ACHN (cell line): ENCODE measurements at places on chromosomes 6 and 20.

GRCh38 chr20:38173237-38174156 lies 8.4 kb upstream of the TGM2 start:
- peak; percentile 80 for DNase-seq

- no peak for DNase-seq
Measured at GRCh38 chr20:57396984-57397692, 5.9 kb downstream of the RBM38 start.

DNA sequence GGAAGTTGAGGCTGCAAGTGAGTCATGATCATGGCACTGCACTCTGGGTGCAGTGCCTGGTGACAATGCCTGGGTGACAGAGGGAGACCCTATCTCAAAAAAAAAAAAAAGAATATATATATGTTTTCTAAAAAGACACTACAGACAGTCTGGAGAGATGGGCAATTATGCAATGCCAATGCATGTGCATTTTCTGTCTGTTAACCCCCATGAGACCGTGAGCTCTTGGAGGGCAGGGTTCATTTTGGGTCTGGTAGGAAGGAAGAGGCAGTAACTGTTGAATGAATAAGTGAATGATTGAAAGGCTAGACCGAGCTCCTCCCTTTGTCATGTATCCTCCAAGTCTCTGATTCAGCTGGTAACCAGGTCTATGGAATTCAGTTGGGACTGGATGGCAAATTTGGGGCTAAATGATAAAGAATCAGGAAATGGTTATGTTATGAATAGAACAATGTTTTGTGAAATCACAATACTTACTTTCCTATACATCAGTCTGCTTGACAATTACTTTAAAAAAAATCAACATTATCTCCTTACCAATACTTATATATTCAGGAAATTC lies 5.6 kb upstream of the BLCAP start:
- DNase-seq, result no peak

GRCh38 chr6:4078691-4079471 lies at the start of gene FAM217A:
FAM217A (minus strand) TSS chr6:4079137; CDS start chr6:4077414, 1,723 bp downstream.
- DNase-seq, result no peak

GRCh38 chr6:106141441-106142237 lies 55.5 kb downstream of the PRDM1 start:
- no peak for DNase-seq

DNA sequence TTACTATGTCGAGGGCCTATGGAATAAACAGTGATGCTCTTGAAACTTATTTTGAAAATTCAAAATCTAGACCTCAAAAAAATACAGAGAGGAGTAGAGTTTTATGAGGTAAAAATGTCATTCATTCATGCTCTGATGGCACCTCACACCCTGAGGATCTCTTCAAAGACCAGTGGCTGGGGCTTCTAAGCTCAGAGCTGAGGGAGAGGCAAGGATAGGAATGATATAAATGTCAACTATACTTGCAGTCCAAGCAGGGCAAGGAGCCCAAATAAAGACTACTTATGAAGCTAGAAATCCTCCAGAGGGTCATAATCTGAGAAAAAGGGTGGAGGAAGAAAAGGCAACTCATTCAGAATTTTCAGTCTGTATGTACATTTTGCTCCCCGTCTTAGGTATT lies 136.7 kb upstream of the CARMIL1 start:
- DNase-seq, result no peak

DNA sequence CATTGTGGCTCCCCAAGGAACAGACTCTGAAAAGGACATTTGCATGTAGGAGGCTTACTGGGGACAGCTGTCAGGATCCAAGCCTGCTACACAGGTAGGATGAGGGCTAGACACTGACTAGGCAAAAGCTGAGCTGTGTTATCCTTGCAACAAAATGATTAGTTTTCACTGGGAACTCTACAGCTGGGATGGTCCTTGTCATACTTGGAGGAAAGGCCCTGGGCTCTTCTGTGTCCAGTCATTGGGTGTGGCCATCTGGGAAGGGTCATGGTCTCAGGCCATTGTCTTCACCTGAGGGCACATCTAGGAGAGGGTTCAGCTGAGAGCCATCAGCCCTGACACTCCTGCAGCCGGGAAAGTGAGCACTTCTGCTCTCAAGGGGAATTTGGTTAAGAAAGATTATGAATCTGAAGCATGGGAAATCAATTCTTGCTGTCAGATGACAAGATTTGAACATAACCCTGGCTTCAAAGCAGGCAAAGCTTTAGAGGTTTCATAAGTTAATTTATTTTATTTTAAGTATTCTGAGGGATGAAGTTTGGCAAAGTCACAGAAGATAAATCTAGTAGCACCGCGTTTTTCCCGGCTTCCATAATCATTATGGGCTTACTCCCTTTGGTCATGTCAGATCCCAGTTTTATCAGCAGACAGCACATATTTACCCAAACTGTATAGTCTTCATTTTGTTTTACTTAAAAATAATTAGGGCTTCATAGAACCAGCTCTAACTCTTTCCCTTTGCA lies 78.4 kb upstream of the SLC22A23 start:
- no peak for DNase-seq

DNA sequence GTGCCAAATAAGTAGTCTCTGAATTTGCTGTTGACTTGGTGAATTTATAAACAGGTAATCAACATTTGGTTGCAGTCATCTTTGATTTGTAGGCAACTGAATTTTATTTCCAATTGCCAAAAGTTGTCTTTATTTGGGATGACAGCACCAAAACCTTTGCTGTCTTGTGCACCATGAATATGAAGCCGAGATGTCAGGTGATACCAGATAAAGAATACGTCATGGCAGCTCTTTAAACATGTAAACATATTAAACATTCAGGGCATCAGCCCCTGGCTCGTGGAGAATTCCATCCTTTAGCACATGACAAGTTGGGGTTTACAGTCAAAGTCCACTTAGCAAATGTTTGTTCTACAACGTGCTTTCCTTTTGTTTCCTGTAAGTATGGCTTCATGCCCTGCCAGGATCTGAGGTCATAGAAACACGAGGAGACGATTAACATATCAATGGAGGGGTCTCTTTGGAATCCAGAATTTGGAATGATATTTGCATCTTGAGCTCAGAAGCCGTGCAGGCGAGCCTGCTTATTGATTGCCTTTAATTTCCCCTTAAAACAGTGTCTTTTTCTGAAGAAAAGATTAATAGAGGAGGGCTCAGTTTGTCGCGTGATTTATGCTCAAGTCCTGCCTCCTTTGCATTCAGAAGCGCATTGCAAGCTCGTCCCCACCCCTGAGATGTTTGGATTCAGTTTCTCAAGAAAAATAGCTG lies 170.2 kb upstream of the ZNF217 start:
- no peak for DNase-seq

GRCh38 chr6:36355819-36356218 lies 19.1 kb upstream of the BNIP5 start:
- DNase-seq, result no peak

DNA sequence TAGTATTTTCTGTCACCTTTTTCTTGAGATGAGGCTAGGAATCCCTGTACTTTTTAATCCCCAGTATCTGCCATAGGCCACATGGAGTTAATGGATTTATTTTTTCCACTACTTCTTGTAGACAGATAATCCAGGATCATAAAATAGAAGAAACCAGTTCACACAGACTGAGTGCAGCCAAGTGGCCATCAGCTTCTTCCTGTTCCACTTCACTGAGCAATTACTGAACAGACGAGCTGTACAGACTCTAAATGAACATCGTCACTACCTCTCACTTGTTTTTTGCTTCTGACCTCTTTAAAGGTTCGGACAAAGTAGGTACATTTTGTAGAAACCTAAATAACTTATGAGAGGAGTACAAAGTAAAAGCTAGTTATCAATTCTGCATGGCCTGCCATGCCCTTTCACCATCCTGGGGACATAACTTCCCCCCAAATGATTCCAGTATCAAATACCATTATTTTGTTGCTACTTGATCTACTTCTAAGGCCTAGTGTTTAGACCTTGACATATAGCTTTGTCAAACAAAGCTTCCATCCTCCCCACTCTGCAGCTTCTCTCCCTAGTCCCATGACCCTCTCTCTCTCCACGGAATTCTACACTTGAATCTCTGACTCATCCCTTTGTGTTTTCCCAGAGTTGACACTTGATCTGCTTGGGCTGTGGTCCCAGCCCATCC lies 34.4 kb upstream of the ARHGAP18 start:
- DNase-seq, result peak; percentile 80

DNA sequence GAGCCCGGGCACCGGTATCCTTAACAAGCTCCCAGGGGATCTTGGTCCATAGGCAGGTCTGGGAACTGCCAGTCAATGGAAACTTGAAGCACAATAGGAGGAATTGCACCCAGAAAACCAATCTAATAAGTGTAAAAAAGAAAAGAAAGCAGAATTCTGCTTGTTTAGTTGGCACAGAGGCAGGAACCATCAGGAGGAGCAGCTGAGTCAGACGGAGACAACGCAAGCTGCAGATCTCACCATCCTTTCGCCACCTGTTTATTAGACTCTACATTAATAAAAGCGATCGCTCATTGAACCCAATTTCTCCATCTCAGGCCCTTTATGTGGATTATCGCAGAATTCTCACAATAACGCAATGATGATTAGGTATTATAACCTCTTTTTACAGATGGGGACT lies 9.8 kb downstream of the ZFP64 start:
- no peak for DNase-seq

- no peak for DNase-seq
Measured at GRCh38 chr6:104711371-104711770, 148.3 kb downstream of the HACE1 start.

- peak; percentile 44 for DNase-seq
Measured at GRCh38 chr20:22106308-22106938, 401.0 kb downstream of the PAX1 start.

GRCh38 chr6:24205020-24205492 lies 79.0 kb downstream of the NRSN1 start:
- peak; percentile 48 for DNase-seq

- no peak for DNase-seq
Measured at GRCh38 chr6:147666255-147666654, 157.8 kb downstream of the SAMD5 start.

- DNase-seq, result no peak
Measured at GRCh38 chr20:44803383-44803941, 6.9 kb downstream of the RIMS4 start.

- DNase-seq, result no peak
Measured at GRCh38 chr20:8232332-8232731, 100.3 kb downstream of the PLCB1 start.

DNA sequence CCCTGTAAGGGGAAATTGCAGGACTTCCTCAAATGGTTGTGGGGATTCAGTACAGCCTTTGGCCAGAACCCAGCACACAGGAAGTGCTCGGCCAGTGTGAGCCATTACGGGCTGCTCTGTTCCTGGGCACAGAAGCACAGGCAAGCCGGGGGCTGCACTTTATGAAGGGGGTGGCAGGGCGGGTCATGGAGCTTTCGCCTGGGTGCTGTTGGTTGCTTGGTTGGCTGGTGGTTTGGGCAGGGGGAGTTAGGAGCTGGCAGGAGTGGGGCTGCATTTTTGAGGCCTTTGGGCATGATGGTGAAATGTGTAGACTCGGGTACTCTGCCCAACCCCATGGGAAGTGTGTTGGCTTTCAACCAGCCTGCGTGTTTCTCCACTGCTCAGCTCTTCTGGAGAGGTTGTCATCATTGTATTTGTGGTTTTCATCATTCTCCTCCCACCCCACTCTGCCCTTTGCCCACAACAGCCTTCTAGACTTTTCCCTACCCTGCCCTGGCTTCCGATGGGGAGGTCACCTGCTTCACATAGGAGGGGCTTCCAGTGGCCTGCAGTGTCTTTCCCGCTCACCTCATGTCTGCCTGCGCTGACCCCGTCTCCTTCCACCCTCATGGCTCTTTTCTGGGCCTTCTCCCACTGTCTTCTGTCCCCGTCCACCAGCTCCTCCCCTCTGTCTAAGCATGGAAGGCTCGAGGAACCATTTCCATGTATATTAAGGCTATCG lies 16.1 kb upstream of the RBM38 start:
- no peak for DNase-seq

GRCh38 chr6:167349631-167350274 lies 24.9 kb downstream of the TTLL2 start:
- no peak for DNase-seq
